ENCODE measurements at places on chromosomes 12 and 14. TPM values are rescaled to one million over a fixed set of nuclear protein-coding genes. Genes with fewer than 3 reads are reported as not detected.

GRCh38 chr12:119803381-119803791 lies 73.7 kb downstream of the CIT start:
- no peaks in the 10 kb centered on the region for H3K4me1 ChIP-seq
- DNase-seq = no peak
- no peaks in the 10 kb centered on the region for H3K36me3 ChIP-seq
- peak overlapping the region; percentile 29 for H3K4me3 ChIP-seq

- H3K27ac ChIP-seq = no peak overlapping the region
- no peaks in the 10 kb centered on the region for H3K27me3 ChIP-seq
- H3K36me3 ChIP-seq = no peaks in the 10 kb centered on the region
- peaks cover 22% of the 10 kb centered on the region for H3K4me1 ChIP-seq
- DNase-seq = no peak
Observed at GRCh38 chr12:68469113-68469512, 137.0 kb upstream of the MDM1 start.

- no peak for DNase-seq
- no peak overlapping the region for H3K27ac ChIP-seq
- H3K4me3 ChIP-seq = no peak overlapping the region
- H3K27me3 ChIP-seq = no peaks in the 10 kb centered on the region
- H3K36me3 ChIP-seq = peaks cover 6% of the 10 kb centered on the region
Observed at GRCh38 chr12:109541413-109541726, 31.9 kb downstream of the MMAB start.

Gene LUM
- total RNA-seq = 363 TPM

DNA sequence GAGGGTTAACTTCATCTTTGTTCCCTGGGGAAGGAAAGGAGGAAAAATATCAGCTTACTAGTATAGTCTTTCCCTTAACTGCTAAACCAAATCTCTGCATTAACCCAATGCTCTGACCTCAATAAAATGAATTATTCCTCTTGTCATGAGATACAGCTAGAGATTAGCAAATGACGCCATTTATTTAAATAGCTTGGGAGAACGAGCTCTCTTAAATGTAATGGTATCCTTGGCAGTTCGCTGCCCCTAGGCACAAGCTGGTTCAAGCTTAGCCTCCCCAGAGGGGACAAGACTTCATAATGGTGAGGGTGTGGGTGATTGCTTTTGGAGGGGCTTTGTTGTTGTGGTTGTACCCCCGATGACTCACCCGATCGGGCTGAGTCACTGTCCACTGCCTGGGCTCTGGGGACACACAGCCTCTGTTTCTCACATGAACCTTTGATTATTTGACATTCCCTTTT lies 19.6 kb downstream of the FNTB start:
- no peaks in the 10 kb centered on the region for H3K27me3 ChIP-seq
- no peak overlapping the region for H3K4me3 ChIP-seq
- no peaks in the 10 kb centered on the region for H3K4me1 ChIP-seq
- no peak overlapping the region for H3K27ac ChIP-seq
- no peaks in the 10 kb centered on the region for H3K36me3 ChIP-seq

DNA sequence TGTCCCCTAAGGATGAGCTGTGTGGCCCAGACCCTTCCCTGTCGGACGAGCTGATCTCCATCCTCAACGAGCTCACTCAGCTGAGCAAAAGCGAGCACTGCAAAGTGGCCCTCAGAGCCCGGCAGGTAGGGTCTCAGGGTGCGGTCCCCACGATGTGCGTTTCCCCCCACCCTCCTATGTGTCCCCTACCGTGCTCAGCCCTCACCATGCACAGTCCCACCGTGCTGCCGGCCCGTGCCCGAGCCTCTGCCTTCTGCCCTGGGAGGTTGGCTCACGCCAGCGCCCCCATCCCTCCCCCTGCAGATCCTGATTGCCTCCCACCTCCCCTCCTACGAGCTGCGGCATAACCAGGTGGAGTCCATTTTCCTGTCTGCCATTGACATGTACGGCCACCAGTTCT lies 86.6 kb downstream of the FOXN4 start:
- no peaks in the 10 kb centered on the region for H3K4me1 ChIP-seq
- no peak overlapping the region for H3K4me3 ChIP-seq
- peaks cover 76% of the 10 kb centered on the region for H3K36me3 ChIP-seq
- DNase-seq = no peak
- no peak overlapping the region for H3K27ac ChIP-seq

All from sigmoid colon (tissue), 7 donors.